ENCODE measurements at places on chromosomes 6 and 20.

GRCh38 chr20:10447028-10447427 lies 11.9 kb downstream of the SLX4IP start:
- DNase-seq, result no peak

- DNase-seq, result no peak
Observed at GRCh38 chr6:38824243-38824894, 109.3 kb downstream of the DNAH8 start.

DNA sequence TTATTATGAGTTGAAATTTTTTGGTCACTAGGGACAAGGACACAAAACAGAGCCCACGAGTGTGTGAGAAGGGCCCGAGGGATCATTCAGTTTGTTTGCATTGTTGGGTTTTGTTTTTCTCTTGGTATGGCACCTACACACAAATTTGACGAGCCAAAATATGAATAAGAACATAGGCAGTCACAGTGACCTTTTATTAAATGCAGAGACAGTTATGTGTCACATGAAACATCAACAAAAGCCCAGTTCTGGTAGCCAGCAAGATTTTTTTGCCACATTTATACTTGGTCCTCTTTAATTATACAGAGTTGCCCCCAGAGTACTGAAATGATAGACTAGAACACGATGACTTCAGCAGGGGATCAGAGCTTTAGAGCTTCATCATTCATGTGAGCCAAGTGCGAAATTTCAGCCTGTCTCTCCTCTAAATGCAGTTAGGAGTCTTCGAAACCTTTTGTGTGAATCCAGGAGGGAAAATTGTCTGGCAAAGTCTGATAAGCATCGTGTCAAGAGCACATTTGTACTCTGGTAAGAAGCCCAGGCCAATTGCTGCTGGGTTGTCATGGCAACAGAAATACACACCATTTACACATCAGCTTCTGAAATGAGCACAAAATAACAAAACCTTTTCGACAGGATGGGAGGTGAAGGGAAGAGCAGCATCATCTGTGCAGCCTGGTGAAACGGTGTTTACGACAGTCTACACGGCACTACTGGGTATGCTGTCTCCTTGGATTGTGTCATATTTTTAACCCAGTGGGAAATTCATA lies 79.2 kb upstream of the RIPOR2 start:
- no peak for DNase-seq

- no peak for DNase-seq
Observed at GRCh38 chr20:38129893-38130609, 35.0 kb downstream of the TGM2 start.

DNA sequence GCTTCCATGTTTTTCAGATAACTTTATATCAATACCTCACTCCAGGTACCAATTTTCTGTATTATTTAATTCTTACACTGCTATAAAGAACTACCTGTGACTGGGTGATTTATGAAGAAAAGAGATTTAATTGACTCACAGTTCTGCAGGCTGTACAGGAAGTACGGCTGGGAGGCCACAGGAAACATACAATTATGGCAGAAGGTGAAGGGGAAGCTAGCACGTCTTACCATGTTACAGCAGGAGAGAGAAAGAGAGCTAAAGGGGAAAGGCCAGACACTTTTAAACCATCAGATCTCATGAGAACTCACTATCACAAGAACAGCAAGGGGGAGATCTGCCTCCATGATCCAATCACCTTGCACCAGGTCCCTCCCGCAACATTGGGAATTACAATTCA lies 119.1 kb upstream of the BMP5 start:
- no peak for DNase-seq

- DNase-seq, result no peak
Observed at GRCh38 chr6:128068119-128068479, 167.2 kb upstream of the THEMIS start.

DNA sequence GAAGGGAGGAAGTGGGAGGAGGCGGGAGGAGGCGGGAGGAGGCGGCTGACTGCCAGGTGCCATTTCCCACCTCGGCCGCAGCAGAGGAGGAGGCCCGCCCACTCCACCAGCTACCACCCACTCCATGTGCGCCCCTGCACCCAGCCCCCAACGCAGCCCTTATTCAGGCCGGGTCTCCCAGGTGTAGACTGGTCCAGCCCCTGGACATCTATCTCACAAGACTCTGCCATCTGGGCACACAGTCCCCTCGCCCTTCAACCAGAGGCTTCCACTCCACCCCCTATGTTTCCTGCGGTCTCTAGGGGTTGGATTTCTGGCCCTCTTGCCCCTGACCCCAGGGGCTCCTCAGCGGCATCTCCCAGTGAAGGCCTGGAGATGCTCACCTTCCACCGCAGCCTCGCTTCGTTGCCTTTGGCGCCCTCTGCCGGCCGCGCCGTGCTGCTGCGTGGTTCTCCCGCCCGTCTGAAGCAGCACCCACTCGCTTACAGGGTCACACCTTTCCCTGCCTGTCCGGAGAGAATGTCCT lies 32.6 kb upstream of the FAM83D start:
- DNase-seq, result peak; percentile 15

- DNase-seq, result no peak
Observed at GRCh38 chr6:53771785-53772624, 22.8 kb upstream of the LRRC1 start.

- no peak for DNase-seq
Observed at GRCh38 chr6:134190883-134191282, 127.0 kb downstream of the SGK1 start.

GRCh38 chr20:38625896-38626295 lies 24.3 kb downstream of the ARHGAP40 start:
- no peak for DNase-seq

GRCh38 chr20:64011366-64011779 lies 24.6 kb upstream of the C20orf204 start:
- DNase-seq, result no peak

GRCh38 chr6:100426241-100426640 lies 38.5 kb downstream of the SIM1 start:
- DNase-seq, result no peak

DNA sequence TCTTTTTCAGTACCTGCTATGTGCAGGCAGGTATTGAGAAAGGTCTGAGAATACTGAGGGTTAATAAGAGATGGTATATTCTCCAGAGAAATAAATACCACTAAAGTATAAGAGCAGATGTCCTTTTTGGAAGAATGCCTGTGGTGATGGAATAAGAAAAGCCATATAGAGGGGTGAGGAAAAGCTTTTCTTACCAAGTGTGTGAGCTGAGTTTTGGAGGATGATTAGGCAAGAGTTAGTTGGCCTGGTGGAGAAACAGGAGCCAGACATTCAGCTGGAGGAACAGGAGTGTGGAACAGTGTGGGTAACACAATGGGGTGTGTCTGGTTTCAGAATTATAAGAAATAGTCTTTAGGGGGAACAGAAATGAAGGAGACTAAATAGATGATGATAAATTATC lies 19.9 kb downstream of the ZNF451 start:
- DNase-seq, result no peak

GRCh38 chr6:15280028-15280427 lies 34.2 kb downstream of the JARID2 start:
- no peak for DNase-seq

DNA sequence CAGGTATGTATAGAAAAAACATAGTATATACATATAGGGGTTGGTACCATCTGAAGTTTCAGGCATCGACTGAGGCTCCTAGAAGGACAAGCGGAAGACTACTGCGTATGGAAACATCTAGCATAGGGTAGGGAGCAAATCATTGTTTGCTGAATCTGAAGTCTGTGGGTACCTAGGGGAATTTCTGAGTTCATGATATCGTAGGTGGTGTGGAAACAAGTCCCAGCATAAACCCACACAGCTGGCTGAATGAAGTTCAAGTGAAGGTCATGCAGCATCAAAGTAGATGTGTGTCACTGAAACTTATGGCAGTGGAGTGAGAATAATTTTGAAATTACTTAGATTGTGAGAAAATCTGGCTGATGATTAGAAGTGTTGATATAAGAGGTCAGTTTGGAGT lies 39.4 kb downstream of the MAP7 start:
- no peak for DNase-seq

DNA sequence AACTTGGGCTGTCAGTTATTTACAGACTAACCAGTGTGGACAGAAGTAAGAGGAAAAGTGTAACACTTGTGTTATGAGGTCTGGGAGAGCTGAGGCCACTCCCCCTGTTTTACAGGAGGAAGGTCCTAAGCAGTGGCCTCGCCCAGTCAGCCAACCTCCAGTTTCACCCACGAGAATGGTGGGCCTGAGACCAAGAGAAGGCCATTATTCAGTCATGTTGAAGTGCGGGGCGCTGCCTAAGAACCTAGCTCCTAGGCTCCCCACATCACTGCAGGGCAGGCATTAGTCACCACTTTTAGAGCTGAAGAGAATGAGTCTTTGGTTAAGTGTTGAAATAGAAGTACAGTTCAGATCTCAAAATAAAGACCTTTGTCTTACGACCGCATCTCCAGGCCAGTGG lies 27.9 kb downstream of the CDYL start:
- no peak for DNase-seq

DNA sequence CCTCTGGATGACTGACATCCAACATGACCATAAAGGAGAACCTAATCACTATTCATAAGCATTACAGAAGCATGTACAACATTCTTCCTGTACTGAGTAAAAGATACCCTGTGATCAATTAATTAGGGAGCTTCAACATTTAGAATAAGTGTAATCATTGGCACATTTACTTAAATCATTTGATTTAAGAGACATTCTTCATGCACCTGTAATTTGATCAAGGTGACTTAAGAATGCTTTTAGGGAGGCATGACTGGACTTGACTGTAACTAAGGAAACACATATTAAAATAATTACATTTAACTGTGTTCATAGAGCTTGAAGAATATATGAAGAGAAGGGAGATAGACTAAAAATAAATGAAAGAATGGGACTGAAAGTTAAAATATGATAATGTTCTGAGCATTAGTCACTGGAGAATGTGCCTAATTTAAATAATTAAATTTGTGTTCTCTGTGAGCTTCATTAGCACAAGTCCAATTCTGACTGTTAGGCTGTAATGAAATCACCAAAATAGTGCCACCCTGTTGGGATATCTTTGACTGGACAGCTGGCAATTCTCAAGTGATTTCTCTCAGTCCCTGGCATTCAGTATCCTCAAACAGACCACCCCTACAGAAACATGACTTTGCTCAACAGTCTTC lies 295.5 kb upstream of the ADGRB3 start:
- DNase-seq, result no peak

DNA sequence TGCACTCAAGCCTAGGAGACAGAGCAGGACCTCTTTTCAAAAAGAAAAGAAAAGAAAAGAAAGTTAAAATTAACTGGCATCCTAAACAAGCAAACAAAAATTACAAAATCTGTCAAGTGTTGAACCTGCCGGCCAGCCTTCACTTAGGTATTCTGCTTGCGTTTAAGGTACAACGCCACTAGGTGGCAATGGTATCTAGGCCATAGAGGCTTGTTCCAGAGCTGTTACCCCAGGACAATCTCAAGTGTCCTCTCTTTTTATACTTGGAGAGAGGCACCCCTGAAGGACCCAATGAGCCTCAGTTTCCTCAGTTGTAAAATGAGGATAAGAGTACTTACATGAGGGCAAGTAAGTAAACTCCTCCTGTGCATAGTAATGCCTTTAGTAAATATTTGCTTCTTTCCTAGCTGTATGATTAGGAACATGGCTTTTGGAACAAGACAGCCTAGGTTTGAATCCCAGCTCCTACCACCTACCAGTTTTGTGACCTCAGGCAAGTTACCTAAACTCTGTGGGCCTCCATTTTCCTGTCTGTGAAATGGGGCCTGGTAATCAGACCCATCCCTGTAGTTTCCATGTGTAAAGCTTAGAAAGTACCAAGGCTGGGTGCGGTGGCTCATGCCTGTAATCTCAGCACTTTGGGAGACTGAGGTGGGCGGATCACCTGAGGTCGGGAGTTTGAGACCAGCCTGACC lies 5.8 kb upstream of the PACSIN1 start:
- peak; percentile 36 for DNase-seq

DNA sequence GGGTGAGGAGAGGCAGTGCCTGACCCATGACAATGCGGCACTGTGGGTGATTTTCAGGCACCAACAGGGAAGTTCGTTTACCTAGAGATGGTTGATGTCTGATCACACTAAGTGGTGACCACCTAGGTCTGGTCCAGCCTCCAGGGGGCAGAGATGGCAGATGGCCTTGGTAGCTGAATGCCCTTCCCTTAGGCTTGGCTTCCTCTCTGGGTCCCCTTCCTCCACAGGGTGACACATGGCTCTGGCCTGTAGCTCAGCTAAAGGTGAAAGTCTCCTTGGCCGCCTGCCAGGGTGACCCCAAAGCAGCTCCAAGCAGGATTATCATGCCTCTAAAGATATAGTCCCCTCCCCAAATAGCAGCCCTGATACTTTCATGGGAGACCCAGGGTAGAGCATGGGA lies 6.4 kb downstream of the GDAP1L1 start:
- no peak for DNase-seq
